ENCODE measurements at places on chromosomes 7 and 10.

DNA sequence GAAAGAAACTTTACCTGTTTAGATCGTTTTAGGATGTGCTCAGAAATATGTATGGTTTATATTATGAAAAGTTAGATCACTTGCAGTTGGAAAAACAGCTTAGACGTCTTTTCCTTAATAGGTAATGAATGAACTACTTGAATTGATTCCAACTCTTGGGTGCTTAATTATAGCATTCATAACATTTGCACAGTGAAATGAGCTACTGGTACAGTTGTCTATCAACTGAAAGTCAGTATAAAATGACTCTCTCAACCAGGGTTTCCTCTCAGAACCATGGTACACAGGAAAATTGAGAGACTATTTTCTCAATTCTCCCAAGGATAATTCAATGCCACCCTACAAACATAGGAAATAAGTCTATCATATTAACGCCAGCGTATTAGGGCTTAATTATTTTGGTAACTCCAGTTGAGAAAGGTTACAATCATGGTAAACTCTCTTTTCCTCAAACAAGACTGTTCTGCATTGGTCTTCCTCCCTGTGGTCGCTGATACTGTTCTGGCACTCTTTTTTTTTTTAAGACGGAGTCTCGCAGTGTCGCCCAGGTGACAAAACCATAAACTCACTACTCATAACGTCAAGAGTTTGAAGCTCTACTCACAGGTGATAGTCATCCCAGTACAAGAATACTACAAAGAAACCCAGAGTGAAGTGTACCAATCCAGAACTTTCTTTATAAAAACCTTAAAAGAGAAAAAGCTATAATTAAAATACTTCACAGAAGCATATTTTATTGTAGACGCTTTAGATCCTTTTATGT lies 2.0 kb downstream of the ANLN start:
- peak; percentile 79 for DNase-seq

- DNase-seq: no peak
Observed at GRCh38 chr7:69199661-69200060, 398.6 kb upstream of the AUTS2 start.

DNA sequence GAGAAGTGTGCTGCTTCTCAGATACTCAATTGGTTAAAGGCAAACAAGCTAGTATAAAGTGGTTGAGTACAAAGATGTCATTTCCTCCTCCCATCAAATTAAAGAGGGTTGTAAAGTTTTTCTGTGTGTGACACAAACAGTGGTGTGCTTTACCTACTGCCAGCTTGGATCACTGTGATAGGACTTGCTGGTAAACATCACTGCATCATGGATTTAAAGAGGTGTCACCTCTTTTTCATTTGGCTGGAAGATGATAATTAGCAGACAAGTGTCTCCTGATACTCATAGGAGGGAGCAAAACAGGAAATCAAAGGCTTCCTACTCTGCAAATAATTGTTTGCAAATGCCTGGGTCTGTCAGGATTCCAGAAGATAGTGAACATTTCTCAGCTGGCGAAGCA lies 200.5 kb downstream of the MDFIC start:
- DNase-seq: no peak

DNA sequence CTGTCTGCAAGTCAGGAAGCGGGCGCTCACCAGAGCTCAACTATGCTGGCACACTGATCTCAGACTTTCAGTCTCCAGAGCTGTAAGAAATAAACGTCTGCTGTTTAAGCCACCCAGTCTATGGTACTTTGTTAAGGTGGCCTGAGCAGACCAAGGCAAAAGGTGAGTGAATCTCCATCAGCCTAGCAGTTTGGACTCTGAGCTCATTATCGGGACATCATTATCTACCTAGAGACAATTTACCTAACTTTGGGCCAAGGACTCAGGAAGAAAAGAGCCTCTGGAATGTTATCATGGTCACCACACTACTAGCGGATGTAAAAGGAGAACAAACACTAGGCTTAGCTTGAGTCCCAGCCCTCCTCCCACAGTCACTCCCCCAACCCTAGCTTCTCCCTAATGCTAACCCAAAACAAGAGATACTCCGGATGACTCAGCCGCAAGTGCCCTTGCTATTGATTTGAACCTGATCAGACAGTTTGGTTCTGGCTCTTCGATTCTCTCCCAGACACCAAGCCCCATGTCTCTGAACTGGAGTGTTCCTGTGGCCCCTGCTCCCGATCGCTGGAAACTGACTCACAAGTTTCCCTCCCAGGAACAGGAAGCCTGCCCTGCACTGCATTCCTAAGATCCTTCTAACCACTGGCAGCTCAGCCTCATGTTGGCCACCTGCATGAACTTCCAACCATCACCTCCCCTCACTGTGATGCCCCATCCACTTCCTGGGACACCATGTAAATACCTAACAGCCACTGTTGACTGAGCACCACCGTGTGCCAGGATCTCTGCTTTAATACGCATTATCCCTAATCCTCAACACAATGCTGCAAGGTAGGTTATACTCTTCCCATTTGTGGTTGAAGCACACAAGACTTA lies 34.5 kb downstream of the CREB3L2 start:
- no peak for DNase-seq

GRCh38 chr10:3961082-3961481 lies 176.1 kb upstream of the KLF6 start:
- DNase-seq: no peak

GRCh38 chr7:139054101-139054500 lies 18.3 kb upstream of the ZC3HAV1L start:
- DNase-seq: no peak

DNA sequence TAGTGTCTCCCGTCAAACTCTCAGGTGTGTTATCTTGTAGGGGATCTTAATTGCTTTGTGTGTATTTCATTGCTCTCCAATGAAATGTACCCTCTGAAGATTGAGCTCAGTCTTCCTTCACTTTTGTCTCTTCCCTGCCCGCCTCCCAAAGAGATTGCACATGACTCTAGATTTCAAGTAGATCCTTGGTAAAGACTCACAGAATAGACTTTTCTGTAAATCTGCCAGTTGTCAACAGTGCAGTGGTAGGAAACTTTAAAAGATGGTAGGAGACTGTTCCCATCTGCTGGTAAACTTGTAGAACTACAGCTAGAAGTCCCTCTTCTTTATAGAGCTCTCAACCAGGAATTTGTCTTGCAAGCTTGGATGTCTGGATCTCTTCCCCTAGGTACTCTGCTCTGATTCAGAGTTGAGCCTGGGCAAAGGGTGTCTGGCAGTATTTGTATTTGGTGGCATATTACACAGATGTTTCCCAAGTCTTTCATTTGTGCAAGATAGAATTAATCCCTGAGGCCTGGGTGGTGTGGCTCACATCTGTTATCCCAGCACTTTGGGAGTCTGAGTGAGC lies 9.6 kb downstream of the CCL26 start:
- peak; percentile 72 for DNase-seq

- DNase-seq: peak; percentile 69
Observed at GRCh38 chr7:86926732-86927131, 132.7 kb downstream of the ELAPOR2 start.
